CD4-positive, alpha-beta T cell treated with Interleukin-15 for 4 hours (primary cell): ENCODE measurements at places on chromosomes 5 and 9.

DNA sequence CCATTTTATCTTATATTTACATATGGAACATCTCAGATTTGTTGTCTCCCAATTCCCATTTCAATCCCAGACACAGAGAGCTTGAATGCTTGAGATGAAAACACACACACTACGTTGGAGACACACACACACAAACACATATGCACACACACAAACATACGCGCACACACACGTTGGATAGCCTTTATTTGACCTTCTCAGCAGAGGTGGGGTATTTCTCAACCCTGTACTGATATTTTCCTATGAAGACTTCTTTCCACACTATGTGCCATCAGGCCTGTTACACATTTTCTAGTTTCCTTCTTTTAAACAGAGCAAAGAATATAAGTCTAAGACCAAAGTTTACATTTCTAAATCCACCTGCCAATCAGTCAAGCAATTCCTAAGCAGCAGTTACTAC, 291.0 kb downstream of the TAF11L14 start:
- DNase-seq: no peak

- no peak for DNase-seq
Observed at GRCh38 chr9:128434340-128434739, 13.7 kb downstream of the CERCAM start.

DNA sequence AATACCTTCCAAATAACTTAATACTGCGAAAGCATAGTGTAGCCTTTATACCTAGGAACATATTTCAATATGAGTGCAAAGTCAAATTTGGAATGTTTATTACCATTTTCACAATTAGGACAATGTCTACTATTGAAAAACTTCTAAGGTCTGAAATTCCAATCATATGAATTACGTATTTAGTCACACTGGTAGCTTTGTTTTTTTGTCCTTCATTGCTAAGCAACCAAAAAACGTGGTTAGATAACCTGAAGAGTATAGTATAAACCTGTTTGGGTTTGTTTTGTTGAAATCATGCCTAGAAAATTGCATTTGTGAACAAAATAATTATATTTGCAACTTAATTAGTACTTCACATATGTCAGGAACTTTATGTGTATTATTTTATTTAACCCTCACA, 134.2 kb downstream of the FBXO4 start:
- DNase-seq: no peak

- DNase-seq: no peak
Observed at GRCh38 chr5:66722686-66723085, 126.5 kb downstream of the MAST4 start.

GRCh38 chr9:83932011-83932410, 10.8 kb upstream of the KIF27 start:
- DNase-seq: no peak

- no peak for DNase-seq
Observed at GRCh38 chr9:27181381-27181780, 72.4 kb downstream of the TEK start.

DNA sequence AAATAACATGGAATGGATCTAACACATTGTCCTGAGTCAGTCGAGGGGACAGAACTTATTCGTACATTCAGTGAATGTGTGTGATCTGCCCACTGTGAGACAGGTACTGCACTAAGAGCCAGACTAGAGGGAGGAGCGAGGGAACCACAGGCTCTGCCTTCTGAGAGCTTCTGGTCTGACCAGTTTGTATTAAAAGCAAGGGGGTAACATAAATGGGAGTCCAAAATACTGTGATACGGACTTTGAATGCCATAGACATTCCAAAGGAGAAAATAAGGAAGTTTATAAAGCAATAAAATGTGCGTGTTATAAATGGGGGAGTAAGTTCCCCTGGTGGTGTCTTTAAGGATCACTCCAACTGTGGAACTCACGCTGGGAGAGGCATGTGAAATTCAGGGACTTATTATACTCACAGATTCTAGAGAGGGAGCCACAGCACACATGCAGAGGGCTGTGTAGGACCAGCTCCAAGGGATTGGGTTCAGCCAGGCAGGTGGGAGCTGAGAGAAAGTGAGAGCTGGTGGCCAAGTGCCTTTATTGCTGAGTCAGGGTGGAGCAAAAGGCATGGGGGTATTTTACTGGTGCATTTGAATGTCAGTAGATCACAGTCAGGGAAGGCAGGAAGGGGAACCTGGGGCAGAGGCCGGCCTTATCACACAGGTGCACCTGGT, 186.5 kb upstream of the WWC1 start:
- DNase-seq: no peak

- no peak for DNase-seq
Observed at GRCh38 chr9:136760424-136760823, 2.4 kb upstream of the LCN8 start.

- no peak for DNase-seq
Observed at GRCh38 chr9:19200229-19200628, 30.3 kb upstream of the DENND4C start.

GRCh38 chr5:79837761-79838551, 148.3 kb downstream of the CMYA5 start:
- no peak for DNase-seq

DNA sequence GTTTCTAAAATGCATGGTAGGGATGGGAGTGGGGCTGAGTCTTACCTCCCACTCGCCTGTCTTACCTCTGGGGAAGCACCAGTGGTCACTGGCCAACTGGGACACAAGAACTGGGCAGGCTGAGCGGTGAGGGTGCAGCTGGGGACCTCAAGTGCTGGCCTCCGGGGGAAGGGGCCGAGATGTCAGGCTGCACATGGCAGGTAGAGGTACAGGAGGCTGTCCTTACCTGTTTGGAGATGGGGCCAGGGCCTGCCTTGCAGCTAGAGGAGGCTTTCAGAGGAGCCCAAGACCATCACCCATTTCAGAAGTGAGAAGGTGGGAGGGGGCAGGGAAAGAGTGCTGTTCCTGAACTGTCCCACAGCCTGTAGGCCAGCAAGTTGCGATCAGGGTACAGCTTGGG, 14.2 kb downstream of the PSAT1 start:
- no peak for DNase-seq
